ENCODE measurements at places on chromosomes 5 and 9. TPM values are rescaled to one million over a fixed set of nuclear protein-coding genes. Genes with fewer than 3 reads are reported as not detected.

The FAM169A gene
- total RNA-seq: 9.1 TPM

The SLC25A2 gene
- 0.27 TPM for total RNA-seq

DNA sequence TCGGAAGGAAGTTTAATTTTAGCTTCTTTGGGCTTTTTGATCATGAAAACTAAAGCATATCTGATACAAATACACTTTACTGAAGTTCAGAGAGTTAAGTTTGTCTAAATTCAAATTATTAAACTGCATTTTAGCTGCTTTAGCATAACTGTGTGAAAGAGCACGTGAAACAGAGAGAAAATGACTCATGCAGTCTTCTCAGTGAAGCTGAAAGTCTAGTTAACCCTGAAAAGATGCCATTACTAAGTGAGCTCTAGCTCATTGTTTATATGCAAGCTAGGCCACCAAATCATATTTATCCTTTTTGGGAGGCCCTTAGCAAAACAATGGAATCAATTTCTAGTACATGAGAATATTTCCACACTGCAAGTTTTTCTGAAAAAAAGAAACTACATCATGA is 27.6 kb downstream of the TPD52L3 start:
- H3K27ac ChIP-seq: peak overlapping the region; percentile 59
- peaks cover 4% of the 10 kb centered on the region for H3K27me3 ChIP-seq
- no peak for DNase-seq
- peaks cover 18% of the 10 kb centered on the region for H3K4me1 ChIP-seq
- H3K36me3 ChIP-seq: no peaks in the 10 kb centered on the region

DNA sequence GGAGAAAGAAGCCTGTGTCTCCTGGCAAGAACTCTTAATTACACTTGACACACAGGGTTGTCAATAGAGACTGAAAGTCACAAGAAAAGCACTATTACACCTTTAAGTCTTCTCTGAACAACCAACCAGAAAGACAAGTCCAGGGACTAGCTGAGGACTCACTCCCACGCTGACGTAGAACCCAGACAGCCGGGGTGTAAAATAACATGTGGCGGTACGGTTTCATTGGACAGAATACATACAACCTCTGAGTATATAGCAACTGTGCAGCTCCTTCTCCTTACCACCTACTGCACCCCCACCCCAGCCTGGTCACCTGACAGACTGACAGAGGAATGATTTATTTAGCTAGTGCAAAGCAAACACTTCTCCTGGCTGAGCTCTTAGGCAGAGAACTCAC is 103.4 kb upstream of the RASEF start:
- H3K4me1 ChIP-seq: no peaks in the 10 kb centered on the region
- H3K27me3 ChIP-seq: no peaks in the 10 kb centered on the region
- no peaks in the 10 kb centered on the region for H3K36me3 ChIP-seq
- no peak overlapping the region for H3K27ac ChIP-seq

- peaks cover 18% of the 10 kb centered on the region for H3K27me3 ChIP-seq
- H3K36me3 ChIP-seq: no peaks in the 10 kb centered on the region
- no peak for DNase-seq
These were observed 64.2 kb upstream of the PCSK5 start for GRCh38 chr9:75826314-75826713.

DNA sequence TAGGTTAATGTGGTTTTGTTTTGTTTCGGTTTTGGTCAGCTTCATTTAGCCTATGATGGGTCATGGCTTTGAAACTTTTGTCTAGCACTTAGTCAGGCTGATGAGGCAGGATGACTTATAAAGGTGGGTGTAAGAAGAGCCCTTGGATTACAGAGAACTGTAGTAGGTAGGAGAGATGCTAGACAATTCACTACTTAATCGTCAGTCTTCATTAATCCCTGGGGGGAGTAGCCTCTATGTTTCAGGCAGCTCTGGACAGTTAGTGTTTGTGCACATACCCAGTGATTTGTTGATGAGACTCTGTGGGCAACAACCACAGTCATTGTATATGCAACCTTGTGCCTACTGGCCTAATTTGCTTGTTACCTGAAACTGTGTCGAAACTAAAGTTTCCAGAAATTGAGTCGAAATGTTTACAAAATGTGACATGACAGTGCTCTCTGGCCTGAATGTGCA is 113.3 kb downstream of the MTREX start:
- H3K27ac ChIP-seq: no peak overlapping the region
- H3K4me1 ChIP-seq: peaks cover 33% of the 10 kb centered on the region
- peaks cover 68% of the 10 kb centered on the region for H3K36me3 ChIP-seq

DNA sequence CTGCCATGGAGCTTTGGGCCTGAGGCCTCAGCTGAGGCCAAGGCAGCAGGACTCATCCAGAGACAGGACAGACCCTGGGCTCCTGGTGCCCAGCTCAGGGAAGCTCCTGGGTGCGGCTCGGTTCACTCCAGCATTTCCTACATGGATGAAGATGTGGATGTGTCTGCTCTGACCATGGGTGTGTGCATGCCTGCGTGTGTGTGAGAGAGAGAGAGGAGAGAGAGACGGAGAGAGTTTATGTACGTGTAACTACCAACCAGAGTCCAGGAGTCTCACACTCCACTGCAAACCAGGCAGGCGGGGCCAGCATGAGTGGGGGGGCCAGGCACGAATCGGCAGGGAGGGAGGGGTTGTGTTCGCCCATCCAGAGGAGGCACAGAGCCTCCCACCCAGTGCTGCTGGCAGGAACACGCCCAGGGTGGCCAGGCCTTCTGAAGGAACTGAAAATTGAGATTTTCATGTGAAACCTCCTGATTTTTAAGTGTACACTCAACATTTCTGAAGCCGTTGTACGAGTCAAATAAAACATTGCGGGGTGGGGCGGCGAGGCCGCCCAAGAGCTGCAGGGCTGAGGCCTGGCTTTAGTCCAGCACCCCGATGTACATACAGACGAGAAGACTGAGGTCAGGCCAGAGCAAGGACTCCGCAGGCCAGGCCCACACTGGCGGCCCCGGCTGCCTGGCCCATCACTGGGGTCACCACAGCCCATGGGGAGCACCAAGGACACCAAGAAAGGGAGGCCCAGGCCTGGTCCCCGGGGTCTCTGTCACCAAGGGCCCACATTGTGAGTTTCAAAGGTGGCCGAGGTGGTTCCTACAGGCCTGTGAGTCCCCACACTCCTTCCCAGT is 88.7 kb downstream of the ADAMTS2 start:
- no peak for DNase-seq
- no peaks in the 10 kb centered on the region for H3K36me3 ChIP-seq
- no peak overlapping the region for H3K4me3 ChIP-seq
- H3K27ac ChIP-seq: no peak overlapping the region

- no peak overlapping the region for H3K4me3 ChIP-seq
- no peaks in the 10 kb centered on the region for H3K4me1 ChIP-seq
- no peaks in the 10 kb centered on the region for H3K27me3 ChIP-seq
- DNase-seq: no peak
These were observed 769.6 kb upstream of the C9orf72 start for GRCh38 chr9:28342815-28343338.
